Activated CD8-positive, alpha-beta memory T cell treated with anti-CD3 and anti-CD28 coated beads for 1 hour (primary cell): ENCODE measurements at places on chromosomes 1 and 21.

- no peak for DNase-seq
These were observed 14.3 kb upstream of the NMNAT2 start for GRCh38 chr1:183432548-183432875.

GRCh38 chr1:201184307-201185122 lies 6.1 kb upstream of the IGFN1 start:
- no peak for DNase-seq

- DNase-seq = no peak
These were observed 96.6 kb downstream of the SIPA1L2 start for GRCh38 chr1:232533328-232533727.

DNA sequence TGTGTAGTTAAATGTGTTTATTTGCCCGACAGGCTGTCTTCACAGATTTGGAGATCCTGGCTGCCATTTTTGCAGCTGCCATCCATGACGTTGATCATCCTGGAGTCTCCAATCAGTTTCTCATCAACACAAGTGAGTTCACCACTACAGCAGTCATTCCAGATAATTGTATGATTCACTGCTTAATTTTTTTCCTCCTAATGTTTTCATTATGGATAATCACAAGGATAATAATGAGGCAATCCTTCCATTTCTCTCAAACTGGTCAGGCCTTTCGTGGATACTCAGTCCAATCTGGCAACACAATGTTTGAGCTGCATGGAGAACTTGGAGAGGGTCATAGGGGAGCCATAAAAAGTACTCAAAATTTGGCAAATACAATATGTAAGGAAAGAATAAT lies 168.3 kb upstream of the SGIP1 start:
- DNase-seq = no peak

DNA sequence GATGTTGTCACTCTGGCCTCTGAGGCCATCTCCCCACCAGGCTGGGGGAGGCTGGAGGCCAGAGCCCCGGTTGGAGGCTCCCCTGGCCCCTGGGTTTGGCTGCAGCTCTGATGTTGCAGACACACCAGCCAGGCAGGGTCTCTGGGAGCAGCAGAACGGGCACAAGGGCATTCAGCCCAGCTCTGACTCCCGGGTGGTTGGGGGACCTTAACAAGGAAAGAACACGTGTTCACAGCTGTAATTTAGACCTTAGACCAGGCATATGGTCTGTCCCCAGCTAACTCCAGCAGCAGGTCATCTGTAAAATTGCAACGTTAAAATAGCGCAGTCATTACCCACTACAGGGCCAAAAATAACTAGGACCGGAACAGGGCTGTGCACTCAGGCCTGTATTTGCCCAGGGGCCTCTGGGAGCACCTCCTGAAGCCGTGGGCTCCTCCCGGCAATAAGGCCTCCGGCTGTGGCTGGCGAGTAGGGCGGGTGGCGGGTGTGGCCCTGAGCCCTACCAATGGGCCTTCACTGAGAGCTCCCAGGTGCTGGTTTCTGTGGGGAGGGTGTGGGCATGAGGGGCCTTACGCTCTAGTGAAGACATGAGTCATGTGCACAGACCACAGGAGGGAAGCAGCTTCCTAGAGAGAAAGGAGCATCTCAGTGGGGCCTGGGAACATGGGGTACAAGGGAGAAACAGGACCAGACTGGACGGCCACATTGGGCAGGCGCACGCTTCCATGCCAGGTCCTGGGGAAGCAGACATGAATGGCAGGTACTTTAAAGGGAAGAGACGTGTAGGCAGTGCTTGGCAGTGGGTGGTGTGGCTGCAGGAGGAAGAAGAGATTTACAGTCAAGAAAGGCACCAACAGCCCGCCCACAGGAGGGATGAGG lies 6.1 kb downstream of the LDLRAP1 start:
- peak; percentile 49 for DNase-seq

DNA sequence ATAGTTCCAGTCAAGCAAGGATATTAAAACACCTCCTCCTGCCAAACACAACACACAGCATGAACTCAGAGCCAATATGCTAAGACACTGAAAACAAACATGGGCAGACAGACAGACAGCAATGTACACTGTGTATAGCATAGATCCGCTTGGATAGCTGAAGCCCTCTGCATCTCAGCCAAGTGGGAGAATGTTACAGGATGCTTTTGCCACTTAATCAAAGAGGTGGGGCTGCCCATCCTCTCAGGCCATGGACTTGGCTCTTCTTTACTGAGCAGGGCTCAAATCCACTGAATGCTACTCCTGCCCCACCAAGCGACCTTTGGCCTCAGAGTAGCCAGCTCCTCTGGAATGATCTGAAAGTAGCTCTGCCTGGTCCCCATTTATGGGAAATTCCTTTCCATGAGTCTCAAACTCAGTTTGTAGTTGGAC lies 64.7 kb upstream of the NGF start:
- DNase-seq = no peak

DNA sequence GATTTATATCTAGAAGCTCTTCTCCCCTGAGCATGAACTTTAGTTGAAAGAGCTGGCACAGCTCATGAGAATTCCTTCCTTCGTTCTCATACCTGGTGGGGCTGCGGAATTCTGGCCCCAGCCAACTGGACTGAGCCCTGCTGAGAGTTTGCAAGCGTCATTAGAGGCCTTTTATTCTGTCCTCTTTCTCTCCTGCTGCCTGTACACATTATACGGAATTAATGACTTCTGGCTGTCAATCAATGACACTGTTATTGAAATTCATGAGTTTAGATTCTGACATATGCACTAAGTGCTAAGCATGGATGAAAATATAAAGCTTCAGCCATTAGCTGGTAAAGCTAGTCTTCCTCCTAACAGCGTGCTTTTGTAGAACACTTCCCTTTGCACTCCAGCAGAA lies 27.5 kb downstream of the KAZN start:
- DNase-seq = no peak

- no peak for DNase-seq
These were observed 73.1 kb downstream of the RUNX3 start for GRCh38 chr1:24856787-24857506.

- no peak for DNase-seq
These were observed 15.9 kb upstream of the LRRC8C start for GRCh38 chr1:89616844-89617627.

DNA sequence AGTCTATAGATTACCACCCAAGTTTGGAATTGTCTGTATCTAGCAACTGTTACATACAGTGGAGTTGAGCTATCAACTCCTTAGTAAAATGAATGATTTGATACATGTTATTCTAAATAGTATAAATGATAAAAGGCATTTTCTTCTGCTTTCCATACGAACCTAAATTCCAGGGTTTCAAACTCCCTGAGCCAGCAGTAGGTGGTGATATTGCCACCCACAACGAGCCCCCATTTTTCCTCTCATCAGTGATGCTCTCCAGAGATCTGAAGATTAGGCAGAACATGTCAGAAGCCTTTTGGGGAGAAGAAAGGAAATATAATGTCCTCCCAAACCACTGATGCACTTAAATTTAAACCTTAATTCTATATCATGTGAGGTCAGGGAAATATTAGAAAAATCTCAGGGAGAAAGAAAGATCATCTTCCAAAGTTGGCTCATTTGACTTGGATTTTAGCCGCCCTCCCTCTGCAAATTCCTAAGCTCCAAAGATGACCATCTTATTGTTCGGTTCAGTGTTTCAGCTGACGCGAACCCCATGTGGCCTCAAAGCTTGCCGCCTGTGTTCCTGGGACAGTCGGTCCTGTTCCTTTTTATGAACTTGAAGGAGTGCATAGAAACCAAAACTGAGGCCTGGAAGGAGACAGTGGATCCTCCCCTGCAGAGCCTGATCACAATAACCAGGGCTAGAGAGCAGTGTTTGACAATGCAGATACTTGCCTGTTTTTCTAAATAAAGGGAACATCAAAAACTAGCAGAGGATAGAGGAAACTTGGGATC lies 2.3 kb downstream of the EVA1C start:
- DNase-seq = no peak

- no peak for DNase-seq
These were observed 485.2 kb downstream of the PLPP3 start for GRCh38 chr1:56094168-56094567.

GRCh38 chr1:22787636-22788035 lies 77.0 kb downstream of the EPHB2 start:
- no peak for DNase-seq

- DNase-seq = no peak
These were observed 5.5 kb downstream of the CLSPN start for GRCh38 chr1:35764283-35764682.

DNA sequence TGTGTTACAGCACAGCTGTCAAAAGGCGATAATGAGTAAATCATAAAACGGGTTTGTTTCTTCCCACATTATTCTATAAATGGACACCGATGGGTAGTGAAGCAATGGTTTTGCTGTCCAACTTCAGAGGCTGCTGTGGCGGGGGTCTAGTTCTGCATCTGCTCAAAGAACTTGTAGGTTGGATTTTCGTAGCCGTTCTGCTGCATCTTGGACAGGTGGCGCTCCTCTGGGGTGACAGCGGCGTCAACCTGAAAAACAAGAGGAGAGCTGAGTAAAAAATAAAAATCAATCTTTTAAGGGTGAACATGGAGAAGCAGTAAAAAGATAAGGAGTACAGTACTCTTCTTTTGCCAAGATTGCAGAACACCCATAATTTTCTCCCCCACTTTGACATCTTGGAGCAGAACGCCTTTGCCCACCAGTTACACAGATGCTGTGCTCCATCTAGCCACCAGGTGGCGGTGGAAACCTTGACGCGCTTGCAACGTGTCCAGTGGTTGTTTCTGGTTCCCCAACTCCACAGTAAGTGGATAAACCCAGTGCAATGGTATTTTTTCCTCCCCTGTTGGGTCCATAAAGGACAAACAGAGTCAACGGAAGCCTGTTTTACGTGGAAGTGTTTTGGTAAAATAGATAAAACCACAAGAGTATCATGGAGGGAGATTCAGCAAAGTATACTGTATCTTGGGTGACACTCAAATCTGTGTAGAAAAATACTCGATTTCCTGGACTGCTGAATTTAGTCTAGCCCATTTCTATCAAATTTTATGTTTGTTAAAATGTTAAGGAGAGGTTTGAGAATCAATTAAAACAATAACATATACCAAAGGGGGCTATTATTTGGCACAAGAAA lies 147.0 kb downstream of the GABPA start:
- DNase-seq = peak; percentile 43

DNA sequence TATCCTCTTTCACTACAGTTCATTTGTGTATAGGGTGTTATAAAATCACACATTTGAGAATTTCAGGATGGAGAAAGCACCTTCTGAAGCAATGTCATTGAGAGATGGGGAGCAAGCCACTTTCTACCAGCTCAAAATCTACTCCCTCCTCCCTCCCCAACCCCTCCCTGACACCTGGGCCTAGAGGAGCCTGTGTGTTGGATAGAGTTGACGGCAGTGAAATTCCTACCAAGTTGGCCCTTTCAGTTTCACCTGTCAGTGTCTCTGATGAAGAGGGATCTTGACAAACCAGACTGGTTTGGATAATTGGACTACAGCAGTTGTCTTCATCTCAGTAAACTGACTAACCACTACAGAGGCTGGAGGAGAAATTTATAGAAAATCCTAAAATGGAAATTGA lies 125.0 kb upstream of the HOOK1 start:
- no peak for DNase-seq

GRCh38 chr1:184757891-184758290 lies 3.2 kb upstream of the EDEM3 start:
- DNase-seq = no peak

- no peak for DNase-seq
These were observed 217.9 kb downstream of the FOXD2 start for GRCh38 chr1:47655521-47656300.

DNA sequence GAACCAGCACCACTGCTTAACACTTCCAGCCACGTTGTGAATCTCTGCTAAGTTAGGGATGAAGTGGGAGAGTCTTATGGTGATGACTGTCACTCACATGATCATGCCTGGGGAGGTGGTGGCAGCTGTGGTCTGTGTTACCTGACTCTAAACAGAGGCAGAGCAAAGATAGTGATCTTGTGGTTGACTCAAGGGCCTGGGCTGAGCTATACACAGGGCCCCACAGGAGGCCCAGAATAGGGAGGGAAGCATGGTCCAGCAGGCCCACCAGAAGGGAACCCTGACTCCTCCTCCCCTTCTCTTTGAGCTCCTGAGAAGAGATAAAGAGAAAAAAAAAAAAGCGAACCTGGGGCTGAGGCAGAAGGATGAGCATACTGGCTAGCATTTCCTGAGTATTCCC lies 55.0 kb downstream of the PLXNA2 start:
- no peak for DNase-seq

- DNase-seq = no peak
These were observed 10.7 kb downstream of the ZNF648 start for GRCh38 chr1:182050481-182051448.

DNA sequence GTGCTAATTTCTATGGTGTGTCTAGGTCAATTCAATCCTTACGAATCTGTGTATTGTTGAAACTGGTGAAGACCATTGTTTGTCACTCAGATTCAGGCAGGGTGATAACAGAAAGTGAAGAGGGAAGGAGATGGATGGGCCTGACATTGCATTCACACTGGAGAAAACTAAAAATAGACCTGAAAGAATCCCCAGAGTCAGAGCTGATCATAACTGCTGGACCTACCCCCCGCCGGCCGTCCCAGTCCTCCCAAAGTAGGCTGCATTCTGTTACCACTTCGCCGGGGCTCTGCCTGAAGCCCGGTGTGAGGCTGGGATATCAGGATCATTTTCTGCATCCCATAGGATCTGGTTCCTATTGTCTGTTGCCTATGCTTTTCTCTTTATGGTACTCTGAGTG lies 121.1 kb downstream of the NUF2 start:
- DNase-seq = no peak

- peak; percentile 74 for DNase-seq
These were observed 5.5 kb downstream of the TNFRSF25 start for GRCh38 chr1:6460301-6461050.

DNA sequence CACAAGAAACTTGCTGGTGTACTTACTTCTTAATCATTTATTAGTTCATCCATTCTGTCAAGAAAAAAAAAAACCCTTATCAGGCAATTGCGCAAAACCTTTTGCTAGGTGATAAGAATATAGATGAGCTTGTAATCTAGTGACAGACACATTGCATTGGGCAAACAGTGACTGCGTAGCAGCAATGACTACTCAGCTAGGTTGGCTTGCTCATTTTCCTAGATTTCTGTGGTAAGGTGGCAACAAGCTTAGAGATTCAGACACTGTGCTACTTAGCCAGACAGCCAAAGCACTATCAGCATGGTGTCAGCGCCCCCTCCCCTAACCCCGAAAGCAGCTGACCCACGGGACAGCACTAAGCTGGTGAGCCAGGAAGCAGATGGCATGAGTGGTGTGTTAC lies 203.1 kb downstream of the BARHL2 start:
- DNase-seq = no peak

DNA sequence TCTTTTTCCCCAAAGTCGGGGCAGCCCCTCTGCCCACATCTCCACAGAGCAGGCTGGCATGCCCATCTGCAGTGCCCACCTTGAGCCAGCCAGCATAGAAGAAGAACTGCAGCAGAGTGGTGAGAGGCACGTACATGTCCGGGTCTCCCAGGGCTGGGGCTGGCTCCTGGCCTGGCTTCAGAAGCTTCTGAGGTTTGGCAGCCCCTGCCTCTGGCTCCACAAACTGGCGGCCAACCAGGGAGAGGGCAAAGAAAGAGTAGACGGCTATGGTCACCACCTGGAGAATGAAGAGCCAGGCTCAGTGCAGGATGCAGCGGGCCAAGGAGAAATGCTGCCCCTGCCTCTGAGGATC lies 3.0 kb downstream of the BEST4 start:
- no peak for DNase-seq
